ENCODE measurements at places on chromosomes 1 and 21. TPM values are rescaled to one million over a fixed set of nuclear protein-coding genes. Genes with fewer than 3 reads are reported as not detected.

Gene CD34
- 20.7 TPM for total RNA-seq

Gene PLCH2
- total RNA-seq, result 104 TPM

- no peak for DNase-seq
These were observed 5.6 kb downstream of the MORN1 start for GRCh38 chr1:2385606-2386280.

- no peak for DNase-seq
These were observed 31.9 kb downstream of the SPTA1 start for GRCh38 chr1:158654571-158654970.

Gene PTGFRN
- total RNA-seq, result 78.3 TPM

DNA sequence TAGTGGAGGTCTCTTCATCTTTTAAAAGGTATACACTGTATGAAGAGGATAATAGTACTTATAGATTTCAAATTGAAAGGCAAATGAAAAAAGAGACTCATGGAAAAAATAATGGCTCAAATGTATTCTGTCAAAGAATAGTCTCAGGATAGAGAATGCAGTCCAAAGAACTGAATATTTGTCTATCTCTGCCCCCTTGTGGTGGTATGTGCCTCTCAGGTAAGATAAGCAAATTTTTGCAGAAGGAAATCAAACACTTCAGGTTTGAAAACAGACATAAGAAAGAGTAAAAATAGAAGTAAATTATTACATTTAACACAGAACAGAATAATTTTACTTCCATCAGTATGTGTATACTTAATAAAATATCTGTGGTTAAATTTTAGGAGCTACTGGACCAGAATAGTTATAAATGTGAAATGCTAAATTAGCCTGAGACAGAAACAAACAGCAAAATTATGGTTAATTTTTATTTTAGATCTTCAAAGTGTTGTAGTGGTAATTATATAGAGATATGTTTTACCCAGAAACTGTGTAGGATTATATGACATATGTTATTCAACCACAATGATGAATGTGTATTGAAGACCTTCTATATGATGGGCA lies 164.4 kb upstream of the PALMD start:
- DNase-seq, result no peak

DNA sequence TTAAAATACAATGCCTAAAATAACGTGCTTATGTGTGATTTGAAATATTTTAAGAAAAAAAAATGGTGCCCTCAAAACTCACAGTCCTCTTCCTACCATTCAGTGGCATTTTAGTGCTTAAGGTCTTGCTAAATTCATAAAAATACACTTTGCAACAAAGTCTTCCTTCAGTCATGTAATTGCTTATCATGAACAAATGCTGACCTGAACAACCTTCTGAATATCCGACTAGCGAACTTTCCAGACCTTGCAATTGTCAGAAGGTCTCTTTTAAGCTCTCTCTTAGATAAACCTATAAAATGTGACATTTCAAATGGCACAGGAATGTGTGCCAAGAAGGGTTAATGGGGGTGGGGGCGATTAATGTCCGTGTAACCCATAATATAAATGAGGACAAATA lies 858 bp downstream of the BRINP3 start:
- DNase-seq, result no peak

Gene LIPI
- total RNA-seq, result not detected

DNA sequence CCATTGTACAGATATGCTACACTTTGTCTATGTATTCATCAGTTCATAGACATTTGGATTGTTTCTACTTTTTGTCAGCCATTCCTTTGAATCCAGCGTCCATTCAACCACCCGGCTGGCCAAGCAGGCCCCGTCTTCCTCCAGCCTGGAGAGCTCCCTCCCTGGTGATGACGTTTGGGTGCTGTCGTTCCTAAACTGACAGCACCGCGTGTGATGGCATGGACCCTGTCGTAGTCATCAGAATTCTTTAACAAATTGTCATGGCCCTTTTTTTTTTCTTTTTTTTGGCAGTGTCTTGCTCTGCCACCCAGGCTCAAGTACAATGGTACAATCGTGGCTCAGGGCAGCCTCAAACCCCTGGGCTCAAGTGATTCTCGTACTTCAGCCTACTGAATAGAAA lies 138.6 kb upstream of the ERRFI1 start:
- DNase-seq, result no peak

Gene HSD3B2
- total RNA-seq, result not detected

DNA sequence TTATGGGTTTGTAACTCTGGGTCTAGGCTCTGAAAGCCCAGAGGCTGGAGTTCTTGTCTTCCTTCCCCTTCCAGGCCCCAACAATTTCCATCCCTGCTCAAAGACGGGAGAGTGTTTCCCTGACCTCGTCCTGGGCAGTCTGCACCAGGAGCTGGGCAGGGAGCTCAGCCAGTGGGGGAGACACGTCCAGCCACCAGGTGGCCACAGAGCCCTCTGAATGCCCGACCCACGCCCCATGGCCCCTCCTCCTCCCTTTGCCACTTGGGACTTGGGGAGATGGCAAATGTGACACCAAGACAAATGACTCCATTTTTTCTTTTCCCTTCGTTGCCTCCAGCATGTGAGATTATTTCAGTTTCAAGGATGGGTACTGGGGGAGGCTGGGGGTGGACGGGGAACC lies 159.9 kb upstream of the AJAP1 start:
- no peak for DNase-seq

DNA sequence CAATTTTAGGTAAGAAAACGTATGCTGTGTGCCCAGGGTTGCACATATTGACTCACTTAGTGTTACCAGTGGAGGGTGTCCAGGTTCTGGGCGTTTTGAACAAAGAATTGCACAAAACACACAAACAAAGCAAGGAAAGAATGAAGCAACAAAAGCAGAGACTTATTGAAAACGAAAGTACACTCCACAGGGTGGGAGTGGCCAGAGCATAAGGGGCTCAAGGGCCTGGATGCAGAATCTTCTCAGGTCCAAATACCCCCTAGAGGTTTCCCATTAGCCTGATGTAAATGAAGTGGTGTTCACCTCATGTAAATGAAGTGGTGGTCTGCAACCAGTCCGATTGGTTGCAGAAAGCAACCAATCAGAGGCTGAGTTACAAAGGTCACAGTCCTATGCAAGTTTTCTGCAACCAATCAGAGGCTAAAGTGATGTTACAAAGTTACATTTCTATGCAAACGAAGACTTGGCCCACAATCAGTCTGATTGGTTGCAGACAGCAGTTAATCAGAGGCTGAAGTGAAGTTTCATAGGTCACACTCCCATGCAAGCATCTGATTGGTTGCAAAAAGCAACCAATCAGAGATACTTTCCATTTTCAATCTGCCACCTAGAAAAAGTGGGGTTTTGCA lies 228.3 kb downstream of the ST6GALNAC3 start:
- DNase-seq, result no peak

Gene C1orf174
- total RNA-seq, result 18.7 TPM

DNA sequence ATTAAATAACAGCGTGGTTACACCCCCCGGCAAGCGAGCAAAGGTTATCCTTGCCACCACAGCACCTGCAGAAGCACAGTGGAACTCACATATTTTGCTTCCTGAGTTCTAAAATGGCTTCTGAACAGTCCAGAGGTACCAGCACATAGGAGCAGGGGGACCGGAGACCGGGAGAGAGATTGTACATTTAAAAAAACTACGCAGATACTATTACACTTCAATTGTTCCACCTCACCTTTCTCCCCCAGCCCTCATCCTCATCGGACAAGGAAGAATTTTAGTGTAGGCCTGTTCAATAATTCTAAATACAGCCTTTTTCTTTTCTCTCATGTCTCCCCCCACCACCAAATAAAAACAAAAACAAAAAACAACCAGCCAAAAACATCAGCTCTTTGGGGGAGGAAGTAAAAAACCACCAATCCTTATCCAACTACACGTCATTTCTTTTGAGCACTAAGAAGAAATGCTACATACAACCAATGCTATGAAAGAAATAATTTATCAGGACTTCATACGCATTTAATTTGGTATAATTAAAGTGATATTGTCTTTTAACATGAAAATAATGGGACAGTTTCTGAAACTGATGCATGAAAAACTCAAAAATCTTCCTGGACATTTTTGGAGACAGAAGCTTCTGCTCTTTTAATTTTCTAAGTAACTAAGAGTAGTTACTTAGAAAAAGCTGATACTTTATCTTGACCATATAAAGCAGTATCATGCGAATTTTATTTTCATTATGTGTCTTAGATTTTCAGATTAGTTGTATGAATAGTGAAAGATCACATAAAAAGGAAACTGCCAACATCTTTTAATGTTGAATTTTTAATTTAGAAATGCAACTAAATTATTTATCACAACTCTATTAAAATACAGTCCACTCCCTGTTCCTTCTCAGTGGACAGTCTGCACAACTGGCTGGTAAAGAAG lies 9.1 kb downstream of the CDKN2C start:
- no peak for DNase-seq

- no peak for DNase-seq
These were observed 1.7 kb upstream of the EPS15 start for GRCh38 chr1:51520700-51521248.

Gene NTMT2
- total RNA-seq, result not detected

DNA sequence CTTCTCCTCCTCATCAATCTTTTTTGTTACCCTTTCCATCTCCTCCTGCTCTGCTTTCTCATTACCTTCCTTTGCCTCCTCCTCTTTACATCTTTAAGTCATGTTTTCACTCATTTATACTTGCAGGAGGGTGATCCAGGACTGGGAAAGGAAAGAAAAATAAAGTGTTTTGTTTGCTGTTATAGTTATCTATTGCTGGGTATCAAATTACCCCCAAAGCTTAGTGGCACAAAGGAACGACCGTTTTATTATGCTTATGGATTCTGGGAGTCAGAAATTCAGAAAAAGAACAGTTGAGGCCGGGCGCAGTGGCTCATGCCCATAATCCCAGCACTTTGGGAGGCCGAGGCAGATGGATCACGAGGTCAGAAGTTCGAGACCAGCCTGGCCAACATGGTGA lies 12.5 kb upstream of the AGO4 start:
- no peak for DNase-seq

DNA sequence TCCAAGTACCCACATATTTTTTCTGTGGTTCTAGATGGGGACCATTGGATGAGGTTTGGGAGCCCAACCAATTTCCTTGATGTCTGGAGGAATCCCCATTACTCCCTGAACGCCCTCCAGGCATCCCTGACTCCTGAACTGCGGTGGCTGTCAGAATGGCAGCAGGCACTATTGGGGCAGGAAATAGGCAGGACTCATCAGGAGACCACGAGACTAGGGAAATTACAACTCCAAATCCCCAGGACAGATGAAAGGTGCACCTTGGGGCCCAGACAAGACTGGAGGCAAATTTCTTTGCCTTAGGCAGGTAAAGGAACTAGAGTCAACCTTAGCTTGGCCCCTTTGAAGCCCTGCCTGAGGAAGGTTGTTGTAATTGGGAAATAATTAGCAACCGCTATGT lies 1.1 kb downstream of the CGN start:
- no peak for DNase-seq

Gene KCNJ9
- total RNA-seq, result 0.13 TPM

GRCh38 chr1:222329493-222330045 lies 218.3 kb downstream of the HHIPL2 start:
- DNase-seq, result no peak

Gene VWA1
- total RNA-seq, result 14.5 TPM

GRCh38 chr21:31830701-31831100 lies 42.1 kb upstream of the HUNK start:
- no peak for DNase-seq

DNA sequence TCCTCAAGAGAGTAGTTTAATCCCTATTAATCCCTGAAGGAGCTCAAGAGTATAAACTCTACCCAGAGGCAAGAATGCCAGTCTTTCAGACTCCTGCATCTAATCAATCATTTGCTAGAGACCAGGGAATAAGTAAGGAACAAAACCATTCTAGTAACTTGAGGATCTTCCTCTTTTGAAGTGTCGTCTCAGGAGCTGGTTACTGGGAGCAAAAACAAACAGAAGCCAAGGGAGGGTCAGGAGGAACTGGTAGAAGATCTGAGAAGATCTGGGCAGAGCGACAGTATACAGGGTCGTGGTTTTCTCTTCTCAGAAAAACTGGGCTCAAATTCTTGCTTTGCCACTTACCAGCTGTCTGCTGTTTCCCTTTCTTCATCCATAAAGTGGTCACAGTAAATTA lies 69.3 kb downstream of the RPS6KA1 start:
- DNase-seq, result no peak
